ENCODE measurements at places on chromosomes 12 and 14.
A peak's percentile ranks its signal among the peaks of the same experiment; 100 is the strongest.

DNA sequence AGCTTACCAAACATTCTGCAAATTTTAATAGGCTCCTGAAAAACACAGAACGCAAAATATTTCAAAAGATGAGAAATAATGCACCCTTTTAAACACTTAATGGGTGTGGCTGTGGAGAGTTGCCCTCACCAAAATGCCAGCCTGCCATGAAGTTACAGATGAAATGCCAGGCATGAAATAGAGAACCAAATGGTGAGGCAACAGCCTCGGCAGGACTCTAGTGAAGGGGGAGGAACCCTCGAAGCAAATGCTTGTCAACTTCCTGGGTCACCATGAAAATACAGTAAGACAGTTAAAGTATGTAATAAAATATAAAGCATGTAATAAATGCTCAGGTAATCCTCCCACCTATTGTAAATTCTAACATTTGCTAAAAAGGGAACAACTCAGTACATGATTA lies 24.1 kb downstream of the DUSP16 start:
- DNase-seq = no peak

DNA sequence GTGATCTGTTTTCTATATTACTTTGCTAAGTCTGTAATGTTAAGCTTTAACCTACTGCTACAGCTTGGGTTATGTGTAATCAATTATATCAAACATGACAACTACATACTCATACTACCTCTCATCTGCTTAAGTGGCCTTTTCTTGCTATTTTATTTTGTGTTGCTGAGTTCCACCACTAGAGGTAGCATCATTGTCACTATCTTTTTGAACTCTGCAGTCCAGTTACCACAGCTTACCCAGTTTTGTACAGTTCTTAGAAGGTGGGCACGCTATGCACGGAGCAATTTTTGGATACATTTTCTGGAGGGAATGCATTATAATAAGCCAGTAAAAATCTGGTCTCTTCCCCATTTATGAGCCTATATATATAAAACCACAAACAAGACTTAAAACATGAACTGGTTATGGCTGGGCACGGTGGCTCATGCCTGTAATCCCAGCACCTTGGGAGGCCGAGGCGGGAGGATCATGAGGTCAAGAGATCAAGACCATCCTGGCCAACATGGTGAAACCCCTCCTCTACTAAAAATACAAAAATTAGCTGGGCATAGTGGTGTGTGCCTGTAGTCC lies 48.5 kb downstream of the SAV1 start:
- DNase-seq = no peak

DNA sequence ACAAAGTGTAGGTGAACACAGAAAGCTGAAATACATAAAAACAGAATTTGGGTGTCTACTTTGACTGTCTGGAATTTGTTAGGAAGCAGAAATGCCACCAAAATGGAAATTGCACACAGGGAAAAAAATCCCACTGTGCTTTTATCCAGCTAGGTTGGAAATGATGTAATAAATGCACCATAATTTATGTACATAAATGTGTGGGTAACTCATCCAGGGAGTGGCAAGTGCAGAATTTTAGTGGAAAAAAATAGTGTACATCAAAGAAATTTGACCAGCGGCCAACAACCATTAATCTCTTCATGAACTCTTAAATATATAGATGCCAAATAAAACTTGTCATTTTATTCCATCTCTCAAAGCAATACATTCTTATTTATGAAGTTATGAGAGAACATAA lies 105.6 kb downstream of the LLPH start:
- DNase-seq = no peak

- no peak for DNase-seq
Measured at GRCh38 chr12:47991106-47992061, 12.9 kb downstream of the COL2A1 start.

- DNase-seq = no peak
Measured at GRCh38 chr12:124496584-124496983, 70.8 kb downstream of the NCOR2 start.

DNA sequence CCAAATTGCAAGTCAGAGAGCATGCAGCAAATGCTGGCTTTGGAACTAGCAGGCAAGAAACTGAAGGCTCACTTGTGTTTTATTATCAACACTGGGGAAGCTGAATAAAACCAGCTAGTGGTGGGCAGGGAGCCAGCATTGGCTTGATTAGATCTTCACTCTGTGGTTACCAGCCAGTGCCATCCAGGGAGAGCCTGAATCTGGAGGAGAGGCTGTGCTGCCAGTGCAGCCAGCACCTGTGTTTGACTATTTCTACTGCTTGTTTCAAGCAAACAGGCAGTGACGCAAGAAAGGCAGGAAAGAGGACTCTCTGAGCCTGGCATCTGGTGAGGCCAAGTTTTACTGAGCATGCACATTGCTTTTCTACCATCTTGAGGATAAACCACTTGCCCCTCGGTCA lies 247.0 kb downstream of the PHLDA1 start:
- DNase-seq = peak; percentile 33

GRCh38 chr12:95316798-95317197 lies 99.2 kb downstream of the VEZT start:
- DNase-seq = no peak

- peak; percentile 93 for DNase-seq
Measured at GRCh38 chr12:12482150-12482761, 80.4 kb downstream of the DUSP16 start.

- no peak for DNase-seq
Measured at GRCh38 chr14:36134038-36134437, 42.5 kb downstream of the PTCSC3 start.

GRCh38 chr12:7019043-7019569 lies 830 bp upstream of the LPCAT3 start:
- DNase-seq = no peak

DNA sequence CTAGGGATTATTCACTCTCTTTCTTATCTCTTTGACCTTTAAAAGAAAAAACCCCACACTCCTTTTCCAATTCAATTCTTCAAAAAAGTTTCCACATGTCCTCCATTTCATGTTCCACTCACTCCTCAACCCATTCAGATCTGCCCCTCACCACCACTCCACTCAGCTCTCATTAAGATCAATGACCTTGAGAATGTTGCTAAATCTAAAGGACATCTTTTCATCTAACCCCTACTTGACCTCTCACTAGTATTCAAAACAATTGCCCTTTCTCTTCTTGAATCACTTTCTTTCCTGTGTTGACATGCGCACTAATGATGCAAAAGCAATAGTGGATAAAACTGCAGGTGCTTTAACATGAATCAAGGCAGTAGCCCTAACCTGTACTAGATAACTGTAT lies 9.9 kb downstream of the HECTD1 start:
- no peak for DNase-seq

DNA sequence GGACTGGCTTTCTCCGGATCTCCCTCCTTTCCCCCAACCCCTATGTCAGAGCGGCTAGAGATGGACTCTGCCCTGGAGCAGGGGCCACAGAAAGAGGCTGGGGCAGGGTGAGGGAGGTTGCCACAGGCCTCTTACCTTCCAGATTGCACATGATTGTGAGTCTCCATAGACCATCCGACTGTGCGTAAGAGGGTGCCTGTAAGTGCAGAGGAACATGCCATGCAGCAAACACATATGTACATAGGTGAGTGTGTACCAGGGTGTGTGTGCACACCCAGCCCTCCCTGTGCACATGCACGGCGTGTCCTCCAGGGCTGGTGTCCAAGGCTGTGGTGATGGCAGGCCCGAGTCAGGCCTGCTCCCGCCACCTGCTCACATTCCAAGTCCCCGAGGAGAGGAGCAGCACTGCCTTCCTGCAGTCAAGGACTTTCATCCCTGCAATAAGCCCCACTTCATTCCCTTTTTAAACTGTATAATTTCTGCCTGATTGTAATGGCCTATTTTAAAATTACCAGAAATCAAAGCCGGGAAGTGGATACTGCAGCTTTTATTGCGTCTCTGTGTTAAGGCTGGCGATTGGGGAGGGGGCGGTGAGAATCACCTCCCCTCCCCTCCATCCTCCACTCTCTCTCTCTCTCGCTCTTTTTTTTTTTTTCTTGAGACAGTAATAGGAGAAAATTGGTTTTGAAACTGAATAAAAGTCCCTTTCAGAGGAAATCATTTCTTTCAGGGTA lies 28.5 kb downstream of the FAM222A start:
- DNase-seq = no peak

DNA sequence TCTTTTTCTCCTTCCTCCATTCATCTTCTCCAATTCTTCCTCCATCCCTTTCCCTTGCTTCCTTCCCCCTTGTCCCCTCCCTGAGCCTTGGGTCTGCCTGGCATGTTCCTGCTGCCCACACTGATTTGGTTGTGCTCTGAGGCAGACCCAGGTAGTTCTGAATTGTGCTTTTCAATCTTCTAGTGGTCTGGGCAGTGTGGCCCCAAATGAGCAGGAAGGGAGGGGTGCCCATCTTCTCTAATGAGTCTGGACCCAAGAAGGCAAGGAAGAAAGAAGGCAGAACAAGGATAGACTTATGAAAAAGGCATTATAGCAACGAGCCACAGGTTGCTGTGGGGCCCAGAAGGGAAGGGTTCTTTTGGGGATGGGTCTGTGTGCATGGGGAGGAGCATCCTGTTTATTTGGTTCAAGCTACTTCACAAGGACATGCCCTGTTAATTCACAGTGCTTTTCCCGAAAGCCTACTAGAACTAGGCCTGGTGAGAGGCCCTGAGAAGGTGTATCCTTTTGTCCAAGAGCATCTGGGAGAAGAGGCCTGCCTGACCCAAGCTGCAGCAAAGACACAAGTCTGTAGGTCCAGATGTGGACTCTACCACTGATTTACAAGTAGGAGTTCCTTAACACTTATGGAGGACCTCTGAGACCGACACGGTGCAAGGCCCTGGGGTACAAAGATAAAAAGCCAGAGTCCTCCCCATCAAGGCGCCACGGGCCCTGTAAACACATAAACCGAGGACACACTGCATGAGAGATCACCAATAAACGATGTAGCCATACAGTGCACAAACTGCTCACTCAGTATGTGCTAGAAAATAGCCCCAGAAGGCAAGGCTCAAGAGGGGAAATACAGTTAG lies 1.1 kb upstream of the SUSD6 start:
- no peak for DNase-seq

- no peak for DNase-seq
Measured at GRCh38 chr12:39343665-39344064, 99.3 kb downstream of the KIF21A start.

DNA sequence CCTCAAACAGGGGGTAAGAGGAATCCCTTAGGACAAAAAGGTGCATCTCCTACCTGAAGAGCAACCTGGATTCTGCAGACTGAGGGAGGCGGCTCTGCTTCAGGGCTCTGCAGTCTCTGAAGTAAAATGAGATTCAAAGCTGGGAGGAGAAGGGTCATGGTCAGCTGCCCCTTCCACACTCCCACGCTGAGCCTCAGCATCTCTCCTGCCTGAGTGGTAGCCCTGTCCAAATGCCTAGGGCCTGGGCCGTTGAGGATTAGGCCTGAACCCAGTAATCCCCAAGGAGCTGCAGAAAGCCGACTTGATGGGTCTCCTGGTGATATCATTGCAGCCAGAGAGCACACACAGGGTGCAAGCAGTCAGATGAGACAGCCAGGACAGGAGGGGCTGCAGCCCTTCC lies 18.9 kb downstream of the PHLDA1 start:
- no peak for DNase-seq

DNA sequence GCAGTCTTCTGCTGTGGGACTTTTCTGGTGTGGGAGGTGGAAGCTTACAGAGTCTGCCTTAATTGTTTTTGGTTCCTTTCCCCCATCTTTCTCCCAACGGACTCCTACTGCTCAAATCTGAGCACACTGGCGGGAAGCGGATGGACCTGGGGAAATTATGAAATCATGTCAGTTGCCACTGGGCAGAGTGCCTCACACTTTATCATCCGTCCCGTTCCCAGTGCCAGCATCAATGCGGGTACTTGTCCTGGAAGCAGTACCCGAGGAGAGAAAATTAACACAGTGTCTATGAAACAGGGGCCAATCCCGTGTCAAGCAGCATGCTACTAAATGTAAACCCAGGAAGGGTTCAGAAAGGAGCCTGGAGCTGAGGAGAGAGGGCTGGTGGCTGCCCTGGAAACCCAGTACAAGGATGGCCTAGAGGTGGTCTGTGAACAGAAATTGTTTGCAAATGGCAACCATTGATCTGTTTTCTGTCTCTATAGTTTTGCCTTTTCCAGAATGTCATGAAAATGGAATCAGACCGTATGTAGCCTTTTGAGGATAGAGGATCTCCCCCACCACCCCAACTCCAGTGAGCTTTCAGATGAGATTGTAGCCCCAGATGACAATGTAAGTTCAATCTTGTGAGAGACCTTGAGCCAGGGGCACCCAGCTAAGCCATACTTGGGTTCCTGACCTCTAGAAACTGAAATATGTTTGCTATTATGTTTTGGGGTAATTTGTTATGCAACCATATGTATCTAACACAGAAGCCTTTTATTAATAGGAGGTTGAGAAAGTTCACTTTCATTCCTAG lies 908 bp upstream of the CDKL1 start:
- DNase-seq = no peak

GRCh38 chr14:31006703-31007102 lies 18.7 kb upstream of the AP4S1 start:
- no peak for DNase-seq

DNA sequence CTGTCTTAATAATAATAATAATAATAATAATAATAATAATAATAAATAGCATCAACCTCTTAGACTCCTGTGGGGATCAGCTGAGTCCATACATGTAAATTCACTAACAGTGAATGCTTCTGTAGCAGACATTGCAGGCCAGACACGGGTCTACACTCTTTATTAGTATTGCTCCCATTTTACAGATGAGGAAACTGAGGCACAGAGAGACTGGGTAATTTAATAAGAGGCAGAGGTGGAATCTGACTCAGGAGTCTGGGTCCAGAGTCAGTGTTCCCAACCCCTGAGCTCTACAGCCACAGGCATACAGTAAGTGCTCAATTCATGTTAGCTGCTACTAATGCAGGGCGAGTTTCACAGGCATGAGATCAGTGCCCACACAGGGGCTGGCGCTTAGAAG lies 123.2 kb upstream of the MAP1LC3B2 start:
- no peak for DNase-seq

GRCh38 chr12:7959701-7960121 lies 23.7 kb upstream of the SLC2A3 start:
- peak; percentile 32 for DNase-seq

GRCh38 chr14:32826404-32827082 lies 112.1 kb upstream of the NPAS3 start:
- DNase-seq = no peak

DNA sequence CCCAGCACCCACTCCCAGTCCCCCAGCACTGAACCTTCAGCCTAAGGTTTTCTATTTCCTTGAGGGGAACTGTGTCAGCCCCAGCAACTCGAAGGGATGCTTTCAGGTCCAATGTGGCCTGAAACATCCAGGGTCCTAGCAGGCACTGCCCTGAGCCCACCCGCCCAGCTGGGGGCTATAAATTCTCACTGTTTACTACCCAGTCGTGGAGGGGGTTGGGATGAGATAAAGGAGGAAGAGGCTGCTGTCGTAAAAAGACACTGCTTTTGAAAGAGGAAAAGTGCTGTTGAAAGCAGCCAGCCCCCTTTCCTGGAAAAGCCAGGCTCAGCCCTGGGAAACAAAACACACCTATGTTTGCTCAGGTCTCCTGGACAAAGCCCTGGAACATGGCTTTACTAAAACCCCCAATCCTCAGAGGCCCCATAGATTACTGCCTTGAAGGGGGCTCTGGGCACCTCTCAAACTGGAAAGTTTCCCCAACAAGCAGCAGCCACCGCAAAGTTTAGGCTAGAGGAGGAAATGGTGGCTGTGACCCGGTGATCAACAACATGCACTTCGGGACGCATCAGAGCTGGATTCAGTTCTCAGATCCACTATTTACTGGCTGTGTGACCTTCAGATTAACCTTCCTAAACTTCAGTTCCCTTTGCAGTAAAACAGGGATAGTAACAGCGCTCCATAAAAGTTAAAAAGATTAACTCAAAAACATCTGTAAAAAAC lies 51.0 kb downstream of the ACTN1 start:
- no peak for DNase-seq

GRCh38 chr14:99231161-99231849 lies 40.7 kb downstream of the BCL11B start:
- no peak for DNase-seq

GRCh38 chr12:55935738-55936151 lies 4.8 kb downstream of the DGKA start:
- DNase-seq = peak; percentile 45
